ENCODE measurements at places on chromosomes 3 and 15. TPM values are rescaled to one million over a fixed set of nuclear protein-coding genes. Genes with fewer than 3 reads are reported as not detected.

Gene CISH
- total RNA-seq = 20.7 TPM

Gene TGM4
- total RNA-seq = not detected

Gene TMC3
- 0.32 TPM for total RNA-seq

Gene MYO5C
- total RNA-seq = 7.7 TPM

Gene CSPG5
- 0.47 TPM for total RNA-seq

Gene CDHR4
- not detected for total RNA-seq

Gene PLA2G4D
- not detected for total RNA-seq

Gene SERPINI2
- total RNA-seq = not detected

Gene CCDC9B
- total RNA-seq = 7.4 TPM

Gene LRRFIP2
- total RNA-seq = 78.8 TPM

Gene UBR1
- total RNA-seq = 45.1 TPM

Gene FRMD4B
- total RNA-seq = 71.0 TPM

Gene TRH
- total RNA-seq = not detected

Gene GATA2
- total RNA-seq = 4.2 TPM

Gene ARGFX
- not detected for total RNA-seq

Gene SEMA3G
- total RNA-seq = 146 TPM

Gene LIPC
- total RNA-seq = 0.46 TPM

Gene DPPA2
- total RNA-seq = not detected

Gene EFCAB12
- total RNA-seq = 1.4 TPM

Gene ERC2
- not detected for total RNA-seq

Gene FBXW12
- total RNA-seq = not detected
